ENCODE measurements at places on chromosomes 12 and 14. TPM values are rescaled to one million over a fixed set of nuclear protein-coding genes. Genes with fewer than 3 reads are reported as not detected.

Gene DHRS2
- total RNA-seq: 0.61 TPM

GRCh38 chr12:57611827-57612710, 834 bp downstream of the ARHGEF25 start:
- DNase-seq: no peak

Gene CTSG
- 9.7 TPM for total RNA-seq

- DNase-seq: no peak
These were observed 62.1 kb downstream of the ZFC3H1 start for GRCh38 chr12:71601546-71601945.

- no peak for DNase-seq
These were observed 20.8 kb downstream of the CKAP4 start for GRCh38 chr12:106226884-106227640.

Gene MIP
- not detected for total RNA-seq

Gene LRCOL1
- total RNA-seq: 1.8 TPM

DNA sequence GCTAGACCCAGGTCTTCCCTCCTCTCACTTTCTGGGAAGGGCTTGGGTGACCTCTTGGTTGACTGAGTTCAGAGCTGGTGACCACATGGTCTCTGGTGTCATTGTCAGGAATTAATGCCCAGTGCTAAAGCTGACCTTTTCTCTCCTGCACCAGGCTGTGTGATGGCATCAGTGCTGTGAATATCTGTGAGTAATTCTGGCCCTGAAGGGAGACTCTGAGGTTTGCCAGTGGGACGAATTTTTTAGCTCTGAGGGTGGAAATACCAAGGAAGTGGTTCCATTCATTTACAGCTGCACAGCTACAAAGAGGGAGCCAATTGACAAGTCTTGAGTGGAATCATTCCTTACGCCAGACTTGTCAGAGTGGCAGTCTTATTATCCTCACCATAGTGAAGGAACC, 6.2 kb upstream of the KRT86 start:
- DNase-seq: no peak

DNA sequence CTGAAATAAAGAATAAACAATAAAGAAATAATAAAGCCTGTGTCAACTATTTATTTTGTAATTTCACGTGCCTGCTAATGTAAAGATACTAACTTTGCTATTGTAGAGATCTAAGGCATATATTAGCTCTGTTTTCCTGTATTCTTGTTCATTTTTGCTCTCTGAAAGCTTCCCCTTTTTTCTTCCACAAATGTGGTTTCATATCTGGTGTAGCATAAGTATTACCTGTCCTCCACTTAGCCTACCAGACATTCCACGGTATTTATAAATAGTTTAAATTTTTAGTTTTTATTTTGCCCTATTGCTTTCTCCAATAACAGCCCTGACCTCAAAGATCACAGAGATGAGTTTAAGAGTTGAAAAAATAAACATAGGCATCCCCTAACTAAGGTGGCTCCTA, 92.6 kb upstream of the ATP2B1 start:
- no peak for DNase-seq

DNA sequence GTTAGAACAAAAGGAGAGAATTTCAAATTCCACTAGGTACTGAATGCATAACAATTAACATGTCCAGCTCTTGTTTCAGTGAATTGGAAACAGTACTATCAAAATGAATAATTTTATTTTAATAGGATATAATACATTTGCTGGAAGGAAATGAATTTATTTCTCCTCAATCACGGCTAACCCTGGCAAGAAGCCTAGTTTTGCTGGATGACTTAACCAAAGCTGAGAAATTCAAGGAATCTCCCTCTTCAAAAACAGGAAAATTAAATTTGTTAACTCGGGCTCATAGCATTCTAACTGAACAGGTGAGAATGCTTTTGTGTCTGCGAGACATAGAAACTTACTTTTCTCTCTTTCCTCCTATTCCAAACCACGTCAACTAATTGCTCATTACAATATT, 163.5 kb upstream of the NEDD1 start:
- no peak for DNase-seq

DNA sequence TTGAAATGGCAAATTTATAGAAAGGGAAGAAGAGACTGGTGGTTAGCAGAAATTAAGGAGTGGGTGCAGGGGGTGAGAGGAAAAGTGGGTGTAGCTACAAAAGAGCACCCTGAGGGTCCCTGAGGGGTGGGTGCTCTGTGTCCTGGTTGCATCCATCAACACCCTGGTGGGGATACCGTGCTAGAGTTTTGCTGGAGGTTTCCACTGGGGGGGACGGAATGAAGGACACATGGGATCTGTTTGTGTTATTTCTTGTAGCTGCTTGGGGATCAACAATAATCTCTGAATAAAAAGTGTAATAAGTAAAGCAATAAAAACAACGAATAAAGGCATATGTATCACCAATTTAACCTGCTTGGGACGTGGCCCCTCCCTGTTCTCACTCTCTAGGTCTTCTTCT, 175.3 kb downstream of the KIF26A start:
- DNase-seq: no peak

DNA sequence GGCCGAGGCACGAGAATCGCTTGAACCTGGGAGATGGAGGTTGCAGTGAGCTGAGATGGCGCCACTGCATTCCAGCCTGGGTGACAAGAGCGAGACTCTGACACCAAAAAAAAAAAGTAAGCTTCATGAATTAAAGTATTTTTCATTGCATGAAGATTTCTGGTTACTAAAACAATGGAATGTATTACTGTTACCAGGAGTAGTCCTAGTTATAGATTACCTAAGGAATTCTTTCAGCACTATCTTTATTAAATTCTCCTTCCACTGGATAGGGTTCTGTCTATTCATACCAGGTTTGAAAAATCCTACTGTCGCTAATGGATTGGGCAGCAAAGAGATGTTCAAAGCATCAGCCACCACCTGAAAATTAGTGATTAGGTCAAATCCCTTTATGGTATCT, 12.4 kb downstream of the ETFRF1 start:
- DNase-seq: no peak

- peak; percentile 25 for DNase-seq
These were observed 10.3 kb upstream of the MYL2 start for GRCh38 chr12:110930348-110931314.

- DNase-seq: no peak
These were observed 189.2 kb downstream of the DAD1 start for GRCh38 chr14:22399776-22400175.

Gene RAD9B
- total RNA-seq: 1.8 TPM

Gene ENDOU
- 0.32 TPM for total RNA-seq

DNA sequence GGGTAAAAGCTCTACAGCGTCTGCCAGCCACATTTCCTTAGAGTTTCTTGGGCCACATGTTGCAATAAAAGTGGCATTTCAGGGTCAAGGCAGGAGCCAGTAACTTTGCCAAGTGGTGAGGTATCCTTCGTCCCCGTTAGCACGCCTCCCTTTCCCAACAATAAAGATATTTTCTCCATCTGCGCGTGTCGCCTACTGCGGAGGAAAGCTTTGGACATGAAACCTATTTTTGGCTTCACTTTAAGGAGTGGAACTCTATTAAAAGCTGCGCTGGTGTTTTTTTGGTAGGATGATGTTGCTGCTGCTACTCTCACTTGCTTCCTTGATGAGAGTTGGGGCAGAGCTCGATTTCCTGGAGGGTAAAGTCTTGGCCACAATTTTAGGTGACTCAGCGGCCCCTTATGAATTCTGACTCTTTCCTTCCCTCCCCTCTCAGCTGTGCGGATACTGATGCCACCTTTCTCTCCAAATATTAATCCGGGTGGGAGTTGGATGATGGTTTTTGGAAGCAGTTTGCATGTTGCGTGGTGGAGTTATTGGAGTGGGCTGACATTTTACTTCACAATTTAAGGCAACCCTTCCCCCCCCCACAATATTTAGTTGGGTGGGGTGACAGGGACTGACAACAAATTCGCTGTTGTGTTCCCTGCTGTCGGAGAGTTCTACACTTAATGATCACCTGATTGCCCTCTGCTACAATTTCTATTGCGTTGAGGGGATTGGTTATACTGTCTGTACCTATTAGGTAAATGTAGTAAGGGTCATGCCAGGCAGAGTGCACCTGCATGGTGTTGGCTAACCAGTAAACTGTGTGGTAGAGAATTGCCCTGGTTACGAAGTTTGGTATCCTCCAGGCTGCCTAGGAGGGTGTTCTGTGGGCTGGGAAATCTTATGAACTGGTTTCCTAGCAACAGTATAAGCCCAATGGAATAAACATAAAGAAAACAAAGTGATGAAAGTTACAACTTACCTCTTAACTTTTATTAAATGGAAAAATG, 1.1 kb downstream of the CCDC91 start:
- DNase-seq: no peak

Measured in upper lobe of right lung (tissue), 1 donor.